Naive thymus-derived CD8-positive, alpha-beta T cell (primary cell): ENCODE measurements at places on chromosomes 2 and 18. TPM values are rescaled to one million over a fixed set of nuclear protein-coding genes. Genes with fewer than 3 reads are reported as not detected.

The SCN3A gene
- polyA plus RNA-seq: not detected

The KLHL14 gene
- polyA plus RNA-seq: not detected

The TMEM163 gene
- polyA plus RNA-seq: not detected

The STPG4 gene
- polyA plus RNA-seq: not detected

The MBD1 gene
- 25.2 TPM for polyA plus RNA-seq

The MTHFD2 gene
- polyA plus RNA-seq: 5.9 TPM

The SFT2D3 gene
- 2.4 TPM for polyA plus RNA-seq

The PDE1A gene
- not detected for polyA plus RNA-seq

The NTSR2 gene
- not detected for polyA plus RNA-seq

The COL6A3 gene
- polyA plus RNA-seq: 2.0 TPM

The LRRC30 gene
- not detected for polyA plus RNA-seq

The FOXD4L1 gene
- not detected for polyA plus RNA-seq

The RAD51AP2 gene
- polyA plus RNA-seq: not detected

The SULT1C4 gene
- not detected for polyA plus RNA-seq

The C2orf78 gene
- polyA plus RNA-seq: not detected

The FBLN7 gene
- 0.92 TPM for polyA plus RNA-seq

The SPC25 gene
- not detected for polyA plus RNA-seq

The PPP1R1C gene
- not detected for polyA plus RNA-seq

The ST6GAL2 gene
- not detected for polyA plus RNA-seq

The ANO7 gene
- polyA plus RNA-seq: 0.16 TPM

The TXNL4A gene
- polyA plus RNA-seq: 213 TPM

The KCNK3 gene
- polyA plus RNA-seq: not detected

The COL4A4 gene
- 0.02 TPM for polyA plus RNA-seq

The RPRM gene
- not detected for polyA plus RNA-seq

The CYP27A1 gene
- polyA plus RNA-seq: 0.14 TPM

The RUFY4 gene
- polyA plus RNA-seq: 0.31 TPM
